ENCODE measurements at places on chromosomes 11 and 22.

DNA sequence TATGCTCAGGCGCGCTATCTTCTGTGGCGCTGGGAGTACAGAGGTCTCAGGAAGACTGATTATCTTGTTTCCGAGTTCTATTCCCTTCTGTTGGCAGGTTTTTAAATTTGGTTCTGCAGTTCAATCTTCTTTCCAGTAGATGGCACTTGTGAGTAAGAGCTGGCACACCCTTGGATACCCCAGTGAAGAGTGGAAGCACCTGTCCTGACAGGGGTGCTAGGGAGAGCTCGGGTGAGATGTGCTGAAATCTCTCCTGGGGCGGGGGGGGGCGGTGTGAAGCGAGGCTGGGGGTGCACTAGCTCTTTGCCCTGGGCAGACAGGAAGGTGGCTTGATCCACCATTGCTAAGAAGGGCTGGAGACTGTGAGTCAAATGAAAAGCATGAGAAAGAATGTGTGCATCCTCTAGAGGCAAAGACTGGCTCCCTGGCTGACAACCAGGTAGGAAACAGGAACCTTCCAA is 679.9 kb upstream of the CCDC179 start:
- DNase-seq, result peak; percentile 32

GRCh38 chr22:39144101-39144767 is 8.2 kb downstream of the CBX7 start:
- DNase-seq, result no peak

DNA sequence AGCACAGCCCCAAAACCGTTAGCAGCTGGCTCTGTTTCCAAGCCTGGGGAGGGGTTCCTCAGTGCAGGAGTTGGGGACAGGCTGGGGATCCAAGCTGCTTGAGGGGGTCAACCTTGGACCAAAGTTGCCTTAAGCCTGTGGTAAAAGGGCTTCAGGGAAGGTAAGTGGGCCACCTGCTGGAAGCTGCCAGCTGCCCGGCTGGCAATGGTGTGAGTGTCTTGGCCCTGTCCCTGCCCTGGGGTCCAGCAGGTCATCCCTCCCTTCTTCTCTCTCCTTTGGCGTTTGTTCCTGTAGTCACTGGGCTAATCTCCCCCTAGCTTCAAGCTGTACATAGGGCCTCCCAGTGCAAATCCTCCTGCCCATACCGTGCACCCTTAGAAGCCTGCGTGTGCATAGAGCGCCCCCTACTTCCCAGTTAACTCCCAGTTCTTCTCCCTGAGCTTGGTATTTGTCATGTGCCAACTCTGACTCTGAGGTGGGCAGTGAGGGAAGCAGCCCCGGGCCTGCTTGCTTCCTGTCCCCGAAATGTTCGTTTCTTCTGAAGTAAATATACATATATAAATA is 4.4 kb downstream of the TMEM258 start:
- no peak for DNase-seq

GRCh38 chr22:26957897-26958296 is 300.5 kb downstream of the MIAT start:
- DNase-seq, result no peak

DNA sequence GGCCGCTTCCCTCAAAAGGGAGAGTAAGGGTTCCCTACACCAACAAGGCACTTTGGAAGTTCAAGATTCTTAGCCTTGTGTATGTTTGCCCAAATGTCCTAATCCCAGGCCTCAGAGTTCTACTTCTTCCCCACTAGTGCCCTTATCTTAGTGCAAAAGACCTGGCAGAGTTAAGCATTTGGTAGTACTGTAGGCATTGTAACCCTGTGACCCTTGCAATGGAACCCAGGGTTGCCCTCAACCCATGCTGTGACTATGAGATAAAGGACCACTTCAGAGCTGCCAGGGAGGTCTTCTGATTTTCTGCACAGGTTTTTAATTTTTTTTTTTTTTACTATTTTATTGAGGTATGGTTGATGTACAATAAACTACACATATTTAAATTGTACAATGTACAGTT is 65.1 kb downstream of the C11orf65 start:
- no peak for DNase-seq

All from NCI-H1105 (cell line).